ENCODE measurements at places on chromosomes 12 and 14. TPM values are rescaled to one million over a fixed set of nuclear protein-coding genes. Genes with fewer than 3 reads are reported as not detected.
A peak's percentile ranks its signal among the peaks of the same experiment; 100 is the strongest.

DNA sequence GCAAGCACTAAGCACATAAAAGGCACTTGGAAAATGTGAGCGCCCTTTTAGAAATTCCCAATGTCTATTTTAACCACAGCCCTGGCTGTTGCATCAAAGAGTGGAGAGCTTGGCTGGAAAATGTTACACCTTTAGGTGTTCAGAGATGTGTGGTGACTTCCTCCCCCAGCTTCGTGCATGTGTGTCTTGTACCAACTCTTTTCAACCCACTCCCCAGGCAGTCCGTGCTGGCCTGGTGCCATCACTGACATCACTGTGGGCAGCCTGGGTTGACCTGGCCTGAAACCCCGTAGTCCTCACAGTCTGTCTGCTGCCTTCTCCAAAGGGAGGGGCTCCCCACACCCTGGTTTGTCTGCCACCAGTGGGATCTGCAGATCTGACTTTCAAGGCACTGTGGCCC lies 101.8 kb downstream of the SCARB1 start:
- no peak for DNase-seq
- H3K27me3 ChIP-seq = peaks cover 21% of the 10 kb centered on the region
- H3K36me3 ChIP-seq = peaks cover 10% of the 10 kb centered on the region
- H3K4me3 ChIP-seq = no peak overlapping the region
- H3K4me1 ChIP-seq = peaks cover 6% of the 10 kb centered on the region

DNA sequence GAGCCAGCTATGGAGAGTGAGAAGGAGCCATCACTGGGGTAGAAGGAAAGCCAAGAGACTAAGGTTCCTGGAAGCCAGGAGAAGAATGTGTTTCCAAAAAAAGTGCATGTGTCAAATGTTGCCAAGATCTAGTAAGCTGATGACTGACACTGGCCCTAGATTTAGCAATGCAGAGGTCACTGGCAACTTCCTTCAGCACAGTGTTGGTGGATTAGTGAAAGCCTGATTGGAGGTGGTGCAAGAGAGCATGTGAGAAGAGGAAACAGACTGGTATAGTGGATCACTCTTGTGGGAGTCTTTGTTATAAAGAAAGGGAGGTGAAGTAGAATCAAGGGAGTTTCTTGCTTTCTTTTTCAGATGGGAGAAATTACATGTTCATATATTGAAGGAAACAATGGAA lies 34.1 kb upstream of the CHGA start:
- peaks cover 25% of the 10 kb centered on the region for H3K27me3 ChIP-seq
- H3K4me3 ChIP-seq = no peak overlapping the region
- H3K4me1 ChIP-seq = no peaks in the 10 kb centered on the region
- no peak for DNase-seq

DNA sequence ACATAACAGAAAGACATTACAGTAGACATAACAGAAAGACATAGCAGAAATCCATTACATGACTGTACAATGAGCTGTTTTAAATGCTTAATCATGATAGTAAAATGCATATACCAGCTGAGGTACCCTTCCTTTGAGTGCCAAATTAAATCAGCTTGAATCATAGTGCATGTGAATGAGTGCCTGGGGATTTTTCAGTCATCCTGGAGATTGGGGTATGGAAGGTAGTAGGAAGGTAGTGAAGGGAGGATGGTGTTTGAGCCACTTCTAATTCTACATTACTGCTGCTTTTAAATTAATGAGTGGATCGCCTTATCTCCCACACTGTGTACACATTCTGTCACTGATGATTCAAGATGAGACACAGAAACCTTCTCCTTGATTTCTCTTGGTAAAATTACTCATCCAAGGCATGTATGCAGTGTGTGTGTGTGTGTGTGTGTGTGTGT lies 534.2 kb downstream of the LRFN5 start:
- H3K4me3 ChIP-seq = no peak overlapping the region
- DNase-seq = no peak
- H3K36me3 ChIP-seq = no peaks in the 10 kb centered on the region
- H3K27me3 ChIP-seq = no peaks in the 10 kb centered on the region

FGF6 gene
- not detected for total RNA-seq

FSCB gene
- not detected for total RNA-seq

CLEC4D gene
- not detected for total RNA-seq

AMHR2 gene
- not detected for total RNA-seq

DNA sequence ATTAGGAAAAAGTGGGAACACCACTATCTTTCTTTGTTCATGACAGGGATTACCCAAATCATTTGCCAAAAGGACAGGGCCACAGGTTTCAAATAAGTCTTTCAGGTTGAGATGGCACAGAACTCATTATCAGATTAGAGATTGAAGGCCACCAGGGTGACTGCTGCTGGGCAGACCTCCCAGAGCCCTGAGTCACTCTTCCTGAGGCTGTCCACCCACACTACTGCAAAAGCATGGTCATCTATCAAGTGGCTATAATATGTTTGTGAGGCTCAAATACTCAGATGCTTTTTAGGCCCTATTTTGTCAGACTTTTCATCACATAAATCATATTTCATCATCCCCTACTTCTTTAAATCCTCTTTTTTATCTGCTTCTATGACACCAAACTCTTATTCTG lies 155.3 kb upstream of the CCDC196 start:
- H3K36me3 ChIP-seq = no peaks in the 10 kb centered on the region
- DNase-seq = no peak
- no peaks in the 10 kb centered on the region for H3K4me1 ChIP-seq
- no peak overlapping the region for H3K4me3 ChIP-seq
- H3K27me3 ChIP-seq = peaks cover 6% of the 10 kb centered on the region
- no peak overlapping the region for H3K27ac ChIP-seq

DNA sequence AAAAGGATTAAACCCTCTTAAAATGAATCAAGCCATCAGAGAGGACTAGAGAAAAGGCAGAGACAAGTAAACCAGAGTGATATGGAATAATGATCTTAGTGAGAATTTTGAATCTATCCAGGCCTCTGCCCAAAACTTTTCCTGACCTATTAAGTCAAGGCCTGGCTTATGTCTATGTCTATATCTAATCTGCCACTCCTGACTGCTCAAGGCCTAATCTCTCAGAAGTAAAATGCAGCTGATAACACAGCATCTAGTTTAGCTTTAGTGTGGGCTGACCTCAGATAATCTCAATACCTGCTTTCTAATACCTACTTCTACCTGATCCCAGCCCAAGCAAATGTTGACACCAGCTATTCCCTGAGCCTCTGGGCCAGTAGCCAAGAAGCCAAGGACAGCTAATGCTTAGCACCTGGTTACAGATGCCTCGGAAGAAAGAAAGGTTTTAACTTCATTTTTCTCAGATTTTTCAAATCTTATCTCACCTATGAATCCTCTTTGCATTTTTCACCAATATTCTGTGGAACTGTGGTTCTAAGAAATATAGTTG lies 1472.5 kb upstream of the SEL1L start:
- H3K4me1 ChIP-seq = no peaks in the 10 kb centered on the region
- no peak overlapping the region for H3K4me3 ChIP-seq
- DNase-seq = no peak
- no peaks in the 10 kb centered on the region for H3K36me3 ChIP-seq
- no peak overlapping the region for H3K27ac ChIP-seq

DNA sequence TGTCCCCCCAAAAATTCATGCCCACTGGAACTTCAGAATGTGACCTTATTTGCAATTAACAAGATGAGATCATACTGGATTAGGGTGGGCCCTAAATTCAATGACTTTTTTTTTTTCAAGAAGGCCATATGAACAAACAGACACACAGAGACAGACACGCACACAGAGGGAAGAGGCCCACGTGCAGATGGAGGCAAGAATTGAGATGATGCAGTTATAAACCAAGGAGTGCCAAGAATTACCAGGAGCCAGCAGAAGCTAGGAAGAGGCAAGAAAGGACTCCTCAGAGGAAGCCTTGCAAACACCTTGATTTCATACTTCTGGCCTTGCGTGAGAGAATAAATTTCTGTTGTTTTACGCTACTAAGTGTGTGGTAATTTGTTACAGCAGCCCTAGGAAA lies 33.4 kb downstream of the NELL2 start:
- peaks cover 20% of the 10 kb centered on the region for H3K36me3 ChIP-seq
- peaks cover 85% of the 10 kb centered on the region for H3K4me1 ChIP-seq
- no peaks in the 10 kb centered on the region for H3K27me3 ChIP-seq
- DNase-seq = no peak

DNA sequence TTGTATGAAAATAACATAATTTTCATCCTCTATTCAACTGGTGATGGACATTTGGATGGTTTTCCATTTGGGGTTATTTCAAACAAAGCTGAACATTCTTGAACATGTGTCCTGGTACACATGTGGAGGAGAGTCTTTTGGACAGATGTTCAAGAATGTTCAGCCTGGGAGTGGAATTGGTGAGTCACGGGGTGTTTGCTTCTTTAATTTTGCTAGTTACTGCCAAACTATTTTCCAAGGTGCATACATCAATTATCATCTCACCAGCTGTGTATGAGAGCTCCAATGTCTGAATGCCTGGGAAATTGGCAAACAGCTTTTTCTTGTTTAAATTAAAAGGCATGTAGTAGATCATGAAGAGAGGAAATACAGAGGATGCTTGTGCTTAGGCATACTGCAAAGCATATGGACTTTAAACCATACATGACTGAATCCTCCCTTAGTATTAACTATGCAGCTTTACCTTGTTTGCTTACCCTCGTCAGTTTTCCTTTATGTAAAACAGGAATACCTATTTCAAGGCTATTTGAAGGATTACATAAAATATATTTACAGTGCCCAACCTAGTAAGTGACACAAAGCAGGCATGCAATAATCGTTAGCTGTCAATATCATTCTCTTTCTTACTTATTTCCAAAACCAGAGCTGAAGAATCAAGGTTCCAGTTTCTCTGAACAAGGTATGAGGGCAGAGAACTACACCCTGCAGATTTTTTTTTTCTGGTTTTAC lies 152.1 kb downstream of the ITPR2 start:
- no peaks in the 10 kb centered on the region for H3K4me1 ChIP-seq
- H3K27ac ChIP-seq = no peak overlapping the region
- no peak overlapping the region for H3K4me3 ChIP-seq
- no peak for DNase-seq
- H3K36me3 ChIP-seq = peaks cover 10% of the 10 kb centered on the region
- no peaks in the 10 kb centered on the region for H3K27me3 ChIP-seq

GALNT8 gene
- 0.84 TPM for total RNA-seq

DNA sequence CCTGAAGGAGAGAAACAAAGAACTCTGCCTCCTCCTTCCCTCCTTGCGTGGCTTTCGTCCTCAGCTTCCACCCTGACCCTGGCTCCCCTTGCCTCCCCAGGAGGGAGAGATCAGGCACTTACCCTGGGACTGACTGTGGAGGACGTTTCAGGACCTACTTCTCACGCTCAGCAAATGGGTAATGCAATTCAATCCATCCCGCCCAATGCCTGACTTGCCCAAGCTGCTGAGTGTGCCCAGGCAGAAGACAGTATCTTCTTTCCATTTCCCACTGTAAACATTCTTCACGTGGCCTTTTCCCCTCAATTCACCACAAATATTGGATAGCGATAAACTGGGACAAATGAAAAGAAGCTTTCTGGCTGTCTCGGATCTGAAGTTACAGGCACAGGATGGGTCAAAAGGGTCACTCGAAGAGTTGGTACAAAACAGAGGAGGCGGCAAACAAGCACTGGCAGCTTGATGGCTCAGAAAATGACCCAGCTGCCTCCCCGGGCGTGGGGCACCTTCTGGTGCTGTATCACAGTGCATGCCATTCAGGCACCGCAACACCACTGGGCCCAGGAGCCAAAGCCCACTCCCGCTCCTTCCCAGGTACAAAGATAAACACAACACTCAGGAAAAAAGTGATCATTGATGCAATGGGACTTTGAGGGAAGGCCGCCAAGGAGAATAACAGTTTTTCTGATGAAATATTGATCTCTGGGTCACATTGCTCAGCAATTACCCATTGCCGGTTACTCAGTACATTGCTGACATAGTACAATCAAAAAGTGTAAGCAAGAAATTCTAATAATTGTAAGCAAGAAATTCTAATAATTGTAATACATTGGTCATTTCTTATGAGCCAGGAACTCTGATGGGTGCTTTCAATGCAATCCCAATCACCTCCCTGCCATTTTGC lies 65.8 kb downstream of the TRIM9 start:
- DNase-seq = no peak
- H3K27ac ChIP-seq = no peak overlapping the region
- H3K27me3 ChIP-seq = peaks cover 3% of the 10 kb centered on the region
- H3K4me1 ChIP-seq = no peaks in the 10 kb centered on the region

OR6C2 gene
- not detected for total RNA-seq

GRCh38 chr12:110733089-110733715 lies 9.5 kb downstream of the PPP1CC start:
- H3K4me1 ChIP-seq = peaks cover 63% of the 10 kb centered on the region
- H3K36me3 ChIP-seq = peaks cover 62% of the 10 kb centered on the region
- DNase-seq = no peak
- H3K27me3 ChIP-seq = no peaks in the 10 kb centered on the region

GRCh38 chr12:29204521-29204920 lies 55.4 kb downstream of the FAR2 start:
- no peaks in the 10 kb centered on the region for H3K4me1 ChIP-seq
- H3K27ac ChIP-seq = no peak overlapping the region
- no peak overlapping the region for H3K4me3 ChIP-seq

DNA sequence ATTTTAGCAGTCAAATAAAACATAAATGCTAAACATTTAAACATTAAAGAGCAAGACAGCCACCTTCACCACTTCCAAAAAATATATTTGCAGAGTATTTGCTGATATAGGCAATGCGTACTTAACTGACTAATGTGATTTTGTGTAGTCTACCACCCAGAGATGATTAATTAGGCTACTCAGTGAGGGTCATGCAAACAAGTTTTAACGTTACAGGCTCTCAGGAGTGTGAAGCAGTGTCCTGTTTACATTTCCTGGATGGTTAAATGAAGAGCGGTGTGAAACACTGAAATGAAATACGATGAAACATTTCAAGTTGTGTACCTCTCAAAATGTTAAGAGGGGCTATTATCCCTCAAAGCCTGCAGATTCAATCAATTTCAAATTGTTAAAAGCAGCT lies 165.8 kb upstream of the LRIG3 start:
- H3K27ac ChIP-seq = no peak overlapping the region
- H3K4me3 ChIP-seq = no peak overlapping the region
- no peak for DNase-seq

DNA sequence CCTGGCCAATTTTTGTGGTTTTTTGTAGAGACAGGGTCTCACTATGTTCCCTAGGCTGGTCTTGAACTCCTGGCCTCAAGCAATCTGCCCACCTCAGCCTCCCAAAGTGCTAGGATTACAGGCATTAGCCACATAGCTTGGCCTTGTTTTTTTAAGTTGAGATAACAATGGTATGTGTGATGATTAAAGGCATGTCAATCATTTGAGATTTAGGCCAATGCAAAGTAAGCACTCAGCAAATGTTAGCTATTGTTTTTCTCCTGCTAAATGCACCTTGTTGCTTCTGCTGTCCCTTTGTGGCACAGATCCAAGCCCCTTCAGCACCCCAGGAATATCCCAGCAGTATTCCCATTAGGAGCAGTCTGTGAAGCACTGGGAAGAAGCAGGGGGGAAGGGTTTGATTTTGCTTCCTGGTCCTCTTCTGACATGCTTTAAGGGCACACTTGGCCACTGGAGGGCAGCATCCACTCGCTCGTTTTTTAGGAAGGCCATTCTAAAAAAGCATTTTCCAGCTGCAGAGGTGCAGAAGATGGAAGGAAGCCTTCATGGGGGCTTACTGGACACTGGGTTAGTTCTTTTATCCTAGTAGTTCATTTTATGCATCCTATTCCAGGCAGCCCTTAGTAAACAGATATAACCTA lies 70.2 kb upstream of the ZFP36L1 start:
- peaks cover 2% of the 10 kb centered on the region for H3K4me1 ChIP-seq
- no peak overlapping the region for H3K4me3 ChIP-seq
- peak; percentile 84 for DNase-seq
- peaks cover 8% of the 10 kb centered on the region for H3K36me3 ChIP-seq
- no peaks in the 10 kb centered on the region for H3K27me3 ChIP-seq
- H3K27ac ChIP-seq = no peak overlapping the region

GRCh38 chr12:111842556-111843396 lies 748 bp downstream of the MAPKAPK5 start:
- no peaks in the 10 kb centered on the region for H3K27me3 ChIP-seq
- H3K36me3 ChIP-seq = peaks cover 46% of the 10 kb centered on the region
- peak; percentile 36 for DNase-seq
- H3K27ac ChIP-seq = peak overlapping the region; percentile 95
- H3K4me1 ChIP-seq = peaks cover 46% of the 10 kb centered on the region
